Fibroblast of skin of right biceps (primary cell): ENCODE measurements at places on chromosomes 7 and 10.

DNA sequence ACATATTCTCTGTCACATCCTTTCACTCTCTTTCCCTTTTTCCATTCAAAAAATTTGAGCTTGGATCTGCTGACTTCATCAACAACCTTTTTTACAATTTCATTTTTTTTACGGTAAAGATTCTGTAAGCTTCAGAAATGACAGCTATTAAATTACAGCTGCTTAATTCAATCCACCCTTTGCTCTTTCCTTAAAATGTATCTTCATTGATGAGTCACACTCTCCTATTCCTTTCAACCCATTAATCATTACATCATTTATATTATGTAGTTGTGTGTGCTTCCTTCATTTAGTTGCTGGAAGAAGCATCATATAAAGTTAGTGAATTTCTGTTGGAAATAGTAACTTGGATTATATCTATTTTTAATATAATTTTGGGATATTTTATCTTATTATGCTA, 67.1 kb upstream of the MAGI2 start:
- peak; percentile 51 for DNase-seq

DNA sequence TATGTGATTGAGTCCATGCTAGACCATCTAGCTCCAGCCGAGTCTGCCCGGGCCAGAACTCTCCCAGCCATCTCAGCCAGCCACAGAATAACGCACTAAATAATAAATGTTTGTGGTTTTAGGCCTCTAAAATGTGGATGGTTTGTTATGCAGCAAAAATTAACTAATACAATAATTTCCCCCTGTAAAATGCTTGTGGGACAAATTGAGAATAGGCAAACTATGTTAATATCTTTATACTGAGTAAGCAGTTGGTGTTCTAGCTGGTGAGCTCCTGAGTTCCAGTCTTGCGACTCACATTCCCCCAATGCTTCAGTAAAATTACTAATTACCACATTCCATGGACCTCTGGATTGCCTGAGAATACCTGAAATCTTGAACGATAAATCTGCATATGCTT, 316.8 kb upstream of the NFE2L3 start:
- DNase-seq: peak; percentile 86

DNA sequence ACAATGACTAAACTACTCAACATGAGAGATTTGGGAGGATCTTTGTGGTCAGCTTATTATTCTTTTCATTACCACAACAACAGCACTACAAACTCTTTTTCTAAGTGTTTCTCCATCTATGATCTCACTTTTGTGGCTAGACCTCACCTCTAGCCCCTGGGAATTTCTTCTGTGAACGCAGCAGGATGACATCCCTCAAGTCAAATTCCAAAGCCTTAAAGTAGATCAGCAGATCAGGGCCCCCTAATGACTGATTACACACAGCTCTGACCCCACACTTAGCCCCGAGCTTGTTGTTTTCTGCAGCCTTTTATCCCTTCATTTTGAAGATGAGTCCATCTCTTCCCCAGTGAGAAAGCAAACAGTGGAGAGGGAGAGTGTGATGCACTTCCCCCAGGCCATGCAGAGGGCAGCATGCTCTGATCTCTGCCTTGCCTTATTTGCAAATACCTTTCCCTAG, 27.3 kb downstream of the TFAM start:
- DNase-seq: peak; percentile 87

GRCh38 chr7:108001764-108002725, 916 bp downstream of the LAMB1 start:
- DNase-seq: peak; percentile 72

- DNase-seq: no peak
These were observed 1.5 kb downstream of the ARHGAP21 start for GRCh38 chr10:24722131-24722675.

- DNase-seq: no peak
These were observed 83.3 kb downstream of the CPXM2 start for GRCh38 chr10:123808286-123808685.

DNA sequence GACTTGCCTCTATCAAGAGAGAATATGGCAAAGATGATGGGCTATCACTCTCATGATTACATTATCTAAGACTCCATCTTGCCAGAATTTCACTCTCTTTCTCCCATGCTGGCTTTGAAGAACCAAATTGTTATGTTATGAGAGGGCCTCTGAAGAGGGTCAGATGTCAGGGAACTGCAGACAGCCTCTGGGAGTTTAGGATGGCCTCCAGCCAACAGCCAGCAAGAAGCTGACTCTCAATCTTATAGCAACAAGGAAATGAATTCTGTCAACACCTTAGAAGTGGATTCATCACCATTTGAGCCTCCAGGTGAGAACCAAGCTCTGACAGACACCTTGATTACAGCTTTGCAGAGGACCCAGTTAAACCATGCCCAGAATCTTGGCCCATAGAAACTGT, 33.6 kb downstream of the ZNF22 start:
- DNase-seq: no peak

- DNase-seq: no peak
These were observed 141.6 kb downstream of the ALOX5 start for GRCh38 chr10:45515630-45516029.

DNA sequence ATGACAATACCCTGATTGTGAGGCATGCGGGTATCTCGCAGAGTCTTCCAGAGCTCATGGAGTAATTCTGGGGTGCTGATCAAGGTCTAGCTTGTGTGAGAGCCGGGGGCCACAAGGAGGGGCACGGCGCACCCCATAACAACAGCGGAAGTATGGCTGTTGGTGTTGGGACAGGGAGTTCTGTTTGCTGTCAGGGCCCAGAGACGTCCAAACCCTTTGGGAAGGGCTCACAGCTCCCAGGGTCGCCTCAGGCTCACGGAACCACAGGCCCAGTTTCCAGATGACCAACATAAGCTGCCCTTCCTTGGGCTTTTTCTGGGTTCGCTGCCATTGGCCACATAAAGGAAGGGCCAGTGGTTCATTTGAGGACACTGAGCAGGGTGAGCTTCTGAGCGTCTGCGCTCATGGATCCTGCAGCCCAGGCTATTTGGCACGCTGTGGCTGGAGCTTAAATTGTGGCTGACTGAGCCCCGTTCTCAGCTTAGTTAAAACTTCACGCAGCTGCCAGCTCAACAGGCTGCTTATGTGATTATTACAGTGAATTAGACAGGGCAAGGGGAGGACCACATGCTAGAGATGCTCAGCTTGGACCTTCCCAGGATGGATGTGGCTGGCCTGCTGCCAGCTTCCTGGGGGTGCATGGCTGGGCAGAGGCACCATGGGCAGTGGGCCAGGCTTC, 92.3 kb downstream of the DNAJB6 start:
- no peak for DNase-seq

- DNase-seq: no peak
These were observed 3.1 kb upstream of the CYP26A1 start for GRCh38 chr10:93070378-93071176.

DNA sequence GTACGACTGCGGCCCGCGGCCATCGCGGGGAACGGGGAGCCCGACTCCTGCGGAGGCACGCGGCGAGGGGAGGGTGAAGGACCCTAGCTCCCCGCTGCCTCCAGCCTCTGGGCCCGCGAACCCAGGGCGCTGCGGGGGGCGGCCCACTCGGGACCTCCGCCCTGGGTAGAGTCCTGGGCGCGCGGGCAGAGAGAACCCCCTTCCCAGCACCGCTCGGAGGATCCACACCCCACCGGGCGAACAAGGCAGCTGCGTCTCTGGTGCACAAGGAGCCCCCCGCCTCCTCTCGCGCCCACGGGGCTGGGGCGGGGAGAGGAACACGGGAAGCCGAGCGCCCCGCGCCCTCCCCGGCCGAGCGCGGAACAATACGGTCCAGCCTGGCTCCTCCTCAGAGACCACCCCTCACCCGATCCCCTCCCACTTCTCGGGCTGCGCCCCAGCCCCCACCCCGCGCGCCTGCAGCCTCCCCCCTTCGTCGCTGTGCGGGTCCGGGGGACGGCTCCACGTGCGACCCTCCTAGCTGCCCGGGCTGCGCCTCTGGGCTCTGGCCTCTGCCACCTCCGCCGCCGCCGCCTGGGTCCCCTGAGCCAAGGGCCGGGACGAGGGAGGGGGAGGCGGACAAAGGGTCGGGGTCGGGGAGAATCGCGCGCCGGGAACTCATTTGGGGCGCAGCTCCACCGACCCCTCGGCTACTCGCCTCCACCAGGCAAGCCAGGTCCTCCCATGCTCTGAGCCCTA, at the start of gene WDR86:
Gene WDR86 (minus strand): TSS at position 372 of the 738 bp plus-strand sequence. CDS start 449 bp downstream, outside the sequence.
- no peak for DNase-seq
